ENCODE measurements at places on chromosomes 7 and 10.

- no peaks in the 10 kb centered on the region for H3K4me1 ChIP-seq
- H3K36me3 ChIP-seq, result peaks cover 26% of the 10 kb centered on the region
Measured at GRCh38 chr10:21638681-21639080, 104.6 kb downstream of the MLLT10 start.

DNA sequence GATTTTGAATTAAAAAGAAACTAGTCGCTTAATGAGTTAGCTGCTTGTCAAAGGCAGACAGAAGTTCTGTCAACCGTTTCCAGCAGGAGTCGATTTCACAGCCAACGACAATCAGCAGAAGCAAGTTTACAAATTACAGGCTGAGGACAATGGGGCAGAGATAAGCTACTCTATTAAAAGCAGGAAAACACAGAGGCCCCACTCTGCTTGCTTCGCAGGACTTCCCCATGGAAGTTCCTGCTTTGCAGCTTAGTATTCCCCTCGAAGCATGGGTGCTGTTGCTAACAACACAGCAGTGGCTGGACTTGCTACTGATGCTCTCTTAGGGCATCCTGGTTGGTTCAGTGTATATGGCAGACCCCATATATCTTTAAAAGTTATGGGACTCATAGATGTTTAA is 50.8 kb upstream of the KLF6 start:
- H3K4me1 ChIP-seq, result no peaks in the 10 kb centered on the region
- H3K4me3 ChIP-seq, result peak overlapping the region; percentile 14
- no peak for DNase-seq
- H3K27ac ChIP-seq, result no peak overlapping the region
- no peaks in the 10 kb centered on the region for H3K36me3 ChIP-seq

GRCh38 chr10:59687657-59688056 is 22.0 kb downstream of the SLC16A9 start:
- DNase-seq, result no peak
- H3K27me3 ChIP-seq, result no peaks in the 10 kb centered on the region
- no peaks in the 10 kb centered on the region for H3K36me3 ChIP-seq
- H3K4me3 ChIP-seq, result no peak overlapping the region
- H3K27ac ChIP-seq, result no peak overlapping the region

- no peak overlapping the region for H3K27ac ChIP-seq
- H3K4me1 ChIP-seq, result peaks cover 9% of the 10 kb centered on the region
- DNase-seq, result no peak
Measured at GRCh38 chr7:27212497-27213432, 12.9 kb upstream of the HOXA13 start.

DNA sequence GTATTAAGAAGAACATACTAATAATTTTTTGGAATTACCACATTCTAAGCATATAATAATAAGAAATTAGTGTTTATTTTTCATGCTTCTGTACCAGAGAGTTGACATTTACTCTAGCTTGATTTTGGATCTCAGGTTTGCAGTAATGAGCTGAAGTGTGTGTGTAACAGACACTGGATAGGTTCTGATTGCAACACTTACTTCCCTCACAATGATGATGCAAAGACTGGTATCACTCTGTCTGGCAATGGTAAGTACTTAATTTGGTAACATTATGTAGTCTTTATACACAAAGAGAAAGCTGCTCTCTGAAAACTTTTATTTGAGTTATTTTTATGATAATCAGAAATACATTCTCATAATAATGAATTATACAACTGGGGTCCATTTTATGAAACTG is 54.1 kb downstream of the SRI start:
- H3K27ac ChIP-seq, result no peak overlapping the region
- H3K27me3 ChIP-seq, result no peaks in the 10 kb centered on the region
- H3K4me3 ChIP-seq, result no peak overlapping the region
- DNase-seq, result no peak

- no peak for DNase-seq
- no peaks in the 10 kb centered on the region for H3K27me3 ChIP-seq
- H3K27ac ChIP-seq, result no peak overlapping the region
- no peaks in the 10 kb centered on the region for H3K4me1 ChIP-seq
- no peak overlapping the region for H3K4me3 ChIP-seq
Measured at GRCh38 chr10:131567279-131568162, 256.0 kb upstream of the TCERG1L start.

- H3K36me3 ChIP-seq, result no peaks in the 10 kb centered on the region
- no peaks in the 10 kb centered on the region for H3K4me1 ChIP-seq
- no peak for DNase-seq
- no peaks in the 10 kb centered on the region for H3K27me3 ChIP-seq
- no peak overlapping the region for H3K4me3 ChIP-seq
- H3K27ac ChIP-seq, result no peak overlapping the region
Measured at GRCh38 chr10:66457629-66458028, 468.2 kb upstream of the LRRTM3 start.

DNA sequence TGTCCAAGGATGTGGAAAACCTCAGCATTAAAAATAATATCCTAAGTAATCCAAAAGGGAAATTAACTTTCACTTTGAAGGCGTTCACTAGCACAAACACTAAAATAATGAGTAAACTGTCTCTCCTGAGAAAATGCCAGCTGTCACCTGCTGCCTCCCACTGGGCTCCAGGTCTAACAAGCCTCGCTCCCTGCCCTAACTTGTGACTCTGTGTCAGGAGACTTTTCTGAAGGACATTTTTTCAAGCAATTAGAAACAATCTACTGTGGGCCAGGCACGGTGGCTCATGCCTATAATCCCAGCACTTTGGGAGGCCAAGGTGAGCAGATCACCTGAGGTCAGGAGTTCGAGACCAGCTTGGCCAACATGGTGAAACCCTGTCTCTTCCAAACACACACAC is 72.8 kb upstream of the GLCCI1 start:
- H3K4me3 ChIP-seq, result no peak overlapping the region

GRCh38 chr10:97648562-97649404 is 8.3 kb downstream of the PI4K2A start:
- H3K4me3 ChIP-seq, result peak overlapping the region; percentile 69
- H3K27me3 ChIP-seq, result no peaks in the 10 kb centered on the region
- peak; percentile 50 for DNase-seq
- peaks cover 13% of the 10 kb centered on the region for H3K4me1 ChIP-seq
- H3K27ac ChIP-seq, result peak overlapping the region; percentile 73
- H3K36me3 ChIP-seq, result peaks cover 34% of the 10 kb centered on the region

DNA sequence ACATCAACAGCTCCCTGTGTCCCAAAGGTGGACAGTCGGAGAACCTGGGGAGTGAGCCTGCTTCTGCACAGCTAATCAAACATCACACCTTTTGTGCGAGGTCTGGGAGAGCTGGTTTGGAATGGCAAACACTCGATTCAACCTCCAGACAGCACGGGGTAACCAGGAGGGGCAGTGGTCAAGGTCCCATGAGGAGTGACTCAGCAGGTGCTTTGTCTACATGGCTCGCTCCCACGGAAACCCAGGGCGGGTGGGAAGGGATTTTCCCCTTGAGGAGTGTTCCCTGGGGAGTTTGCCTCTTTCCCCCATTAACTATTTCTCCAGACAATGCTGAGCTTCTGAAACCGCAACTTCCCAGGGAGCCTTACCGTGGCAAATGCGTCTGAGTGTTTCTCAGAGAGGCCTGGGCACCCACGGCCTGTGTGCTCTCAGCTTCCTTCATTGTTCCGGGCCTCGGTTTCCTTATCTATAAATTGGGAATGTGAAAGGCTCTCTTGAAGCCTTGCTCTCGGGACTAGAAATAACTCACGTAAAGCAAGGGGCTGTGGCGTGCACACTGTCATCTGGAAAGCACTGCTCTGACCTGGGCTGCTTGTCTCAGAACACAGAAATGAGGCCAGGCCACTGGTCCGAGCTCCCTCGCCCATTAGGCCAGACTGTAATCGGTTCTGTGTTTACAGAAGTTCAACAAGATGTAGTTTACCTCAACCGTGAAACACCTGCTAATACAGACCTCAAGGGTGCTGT is 14.0 kb upstream of the GTPBP4 start:
- no peak for DNase-seq
- H3K36me3 ChIP-seq, result no peaks in the 10 kb centered on the region
